CD14-positive monocyte (primary cell): ENCODE measurements at places on chromosomes 5 and 9.
A peak's percentile ranks its signal among the peaks of the same experiment; 100 is the strongest.

GRCh38 chr5:57067597-57067924 is 106.3 kb upstream of the GPBP1 start:
- no peak for DNase-seq

GRCh38 chr9:130172858-130173665 is 858 bp downstream of the NCS1 start:
- DNase-seq, result peak; percentile 36

DNA sequence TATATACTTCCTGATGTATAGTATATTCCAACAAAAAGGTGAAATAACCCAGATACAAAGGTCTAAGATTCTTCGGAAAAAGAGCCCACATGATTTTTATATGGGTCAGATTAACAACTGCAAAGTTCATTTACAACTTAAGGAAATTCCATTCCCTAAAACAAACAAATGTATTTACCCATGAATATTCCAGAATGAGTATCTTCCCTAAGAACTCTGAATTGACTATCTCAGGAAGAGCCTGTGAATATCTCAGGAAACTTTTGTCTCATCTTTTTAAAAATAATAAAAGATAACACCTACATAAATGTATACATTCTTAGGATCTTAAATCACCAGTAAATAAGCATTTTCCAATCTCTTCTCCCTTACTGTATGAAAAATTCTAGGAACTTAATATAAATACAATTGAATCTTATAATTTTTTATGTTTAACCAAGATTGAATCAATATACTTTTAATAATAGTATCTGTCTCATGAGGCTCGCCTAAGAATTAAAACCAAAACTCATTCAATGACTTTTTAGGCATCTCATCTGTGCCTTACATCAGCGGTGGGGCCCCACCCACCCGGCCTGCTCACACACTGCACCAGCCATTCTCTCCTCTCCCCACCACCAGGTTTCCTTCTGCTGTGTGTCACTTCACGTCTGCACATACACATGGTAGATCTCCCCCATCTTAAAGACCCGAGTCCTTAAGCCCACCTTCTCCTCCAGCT is 78.1 kb downstream of the RAPGEF1 start:
- DNase-seq, result no peak

DNA sequence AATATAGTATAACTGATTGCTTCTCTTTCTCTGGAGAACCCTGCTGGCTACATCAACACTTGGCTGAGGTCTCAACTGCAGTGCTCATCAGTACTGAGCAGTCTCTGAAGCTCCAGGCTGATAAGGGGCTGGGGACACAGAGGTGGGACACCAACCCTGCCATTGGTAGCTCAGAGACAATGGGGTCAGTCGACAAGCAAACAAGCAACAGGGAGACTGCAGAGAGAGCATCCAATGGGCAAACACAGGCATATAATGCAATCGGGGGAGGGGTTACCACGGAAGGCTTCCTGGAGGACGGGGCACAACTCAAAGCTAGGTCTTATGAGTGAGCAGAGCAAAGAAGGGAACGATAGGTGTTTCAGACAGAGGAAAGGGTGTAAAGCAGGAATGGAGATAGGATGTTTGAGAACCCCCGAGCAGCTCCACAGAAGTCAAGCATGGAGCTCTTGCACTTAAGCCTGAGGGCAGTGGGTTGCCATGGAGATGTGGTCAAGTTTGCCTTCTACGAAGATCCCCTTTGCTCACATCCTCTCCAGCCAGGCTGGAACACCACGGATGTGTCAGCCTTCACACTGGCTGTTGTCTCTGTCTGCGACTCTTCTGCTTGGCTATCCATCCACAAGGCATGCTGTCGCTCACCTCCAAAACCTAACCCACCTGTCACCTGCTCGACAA is 21.5 kb upstream of the AKNA start:
- DNase-seq, result peak; percentile 55

DNA sequence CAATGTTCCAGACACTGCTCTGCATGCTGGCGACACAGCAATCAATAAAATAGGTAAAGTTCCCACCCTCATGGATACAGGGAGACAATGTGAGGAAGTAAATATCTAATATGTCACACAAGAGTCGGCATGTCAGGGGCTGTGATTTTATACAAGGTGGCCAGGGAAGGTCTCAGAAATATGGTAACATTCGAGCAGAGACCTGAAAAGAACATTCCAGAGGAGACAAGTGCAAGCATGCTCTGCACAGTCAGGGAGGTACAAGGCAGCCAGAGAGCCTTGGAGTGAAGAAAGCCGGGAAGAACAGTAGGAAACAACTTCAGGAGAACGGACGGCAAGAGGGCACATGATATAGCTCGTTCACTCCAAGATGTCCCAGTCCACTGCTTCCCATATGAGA is 89.2 kb upstream of the ZNF462 start:
- DNase-seq, result no peak

- peak; percentile 36 for DNase-seq
These were observed 138.7 kb downstream of the RAPGEF6 start for GRCh38 chr5:131496400-131496713.

GRCh38 chr9:119044806-119045205 is 324.4 kb downstream of the BRINP1 start:
- DNase-seq, result no peak

DNA sequence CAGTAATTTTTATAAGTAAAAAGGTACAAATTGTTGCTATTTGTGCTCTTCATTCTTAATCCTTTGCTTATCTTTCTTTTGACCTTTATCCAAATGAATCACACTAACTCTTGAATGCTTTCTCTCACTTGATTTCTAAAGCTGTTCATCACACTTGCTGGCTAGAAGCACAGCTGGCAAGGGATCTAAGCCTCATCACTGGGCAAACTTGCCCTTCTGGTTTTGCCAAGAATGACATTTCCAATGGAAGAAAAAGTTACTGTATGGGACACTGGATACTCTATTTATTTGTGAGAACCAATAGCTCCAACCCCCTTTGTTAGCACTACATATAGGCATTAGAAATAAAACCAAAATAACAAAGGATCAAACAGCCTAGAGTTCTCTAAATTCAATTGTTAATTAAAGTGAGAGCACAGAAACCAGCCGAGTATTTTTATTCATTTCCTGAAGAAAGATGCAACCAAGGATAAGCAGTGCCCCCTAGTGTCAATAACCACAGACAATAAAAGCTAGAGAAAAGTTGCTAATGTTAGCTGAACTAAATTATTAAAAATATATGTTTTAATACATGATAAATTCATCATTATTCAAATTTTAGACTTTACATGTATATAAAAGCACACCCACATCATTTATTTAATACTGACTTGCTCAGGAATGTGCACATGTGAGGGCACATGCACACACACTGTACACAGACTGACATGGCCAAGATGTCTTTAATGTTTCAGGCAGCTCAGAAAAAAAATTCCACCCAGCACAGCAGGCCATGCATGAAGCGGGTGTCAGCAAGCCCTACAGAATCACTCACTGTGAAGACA is 59.8 kb upstream of the POU5F2 start:
- DNase-seq, result peak; percentile 9

DNA sequence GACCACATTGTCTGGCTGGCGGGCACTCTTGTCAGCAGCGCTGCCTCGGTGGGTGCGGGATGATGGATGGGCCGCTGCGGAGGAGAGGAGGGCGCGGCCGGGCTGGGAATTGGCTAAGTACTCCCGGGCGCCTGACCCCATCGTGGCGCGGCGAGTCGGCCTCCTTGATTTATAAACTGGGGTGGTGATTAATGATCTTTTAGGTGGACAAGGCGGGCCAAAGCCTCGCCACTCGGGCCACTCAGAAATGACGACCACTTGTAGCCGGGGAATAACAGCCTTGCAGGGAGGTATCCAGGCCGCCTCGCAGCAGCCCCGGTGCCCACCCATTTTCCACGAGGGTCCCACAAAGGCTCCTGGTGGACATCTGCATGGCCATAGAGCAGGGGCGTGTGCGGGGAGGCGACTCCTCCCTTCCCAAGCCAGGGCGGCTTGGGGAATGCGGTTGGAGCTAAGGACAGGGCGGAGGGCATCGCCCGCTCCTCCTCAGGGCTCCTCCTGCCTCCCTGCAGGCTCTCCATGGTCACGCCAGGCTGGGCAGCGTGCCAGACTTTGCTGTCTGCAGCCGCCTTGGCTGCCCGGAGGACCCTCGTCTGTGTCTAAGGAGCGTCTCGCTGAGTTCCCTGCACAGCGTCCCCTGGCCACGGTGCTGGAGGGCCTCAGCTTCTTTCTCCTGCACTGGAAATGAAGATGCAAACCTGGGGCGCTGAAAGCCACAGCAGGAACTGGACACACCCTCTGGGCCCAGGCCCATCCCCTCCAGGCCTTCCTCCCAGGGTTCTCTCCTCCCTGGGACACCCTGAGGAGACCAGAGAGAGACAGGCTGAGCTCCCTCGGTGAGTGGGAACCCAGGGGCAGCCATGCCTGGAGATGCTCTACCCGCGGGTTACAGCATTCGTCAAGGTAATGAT is 287.4 kb upstream of the IRX4 start:
- DNase-seq, result no peak

- DNase-seq, result no peak
These were observed 4.3 kb upstream of the IL17B start for GRCh38 chr5:149383399-149383798.

GRCh38 chr5:175531361-175531760 is 53.0 kb downstream of the SFXN1 start:
- no peak for DNase-seq

GRCh38 chr9:117276444-117276843 is 138.4 kb downstream of the ASTN2 start:
- DNase-seq, result no peak

DNA sequence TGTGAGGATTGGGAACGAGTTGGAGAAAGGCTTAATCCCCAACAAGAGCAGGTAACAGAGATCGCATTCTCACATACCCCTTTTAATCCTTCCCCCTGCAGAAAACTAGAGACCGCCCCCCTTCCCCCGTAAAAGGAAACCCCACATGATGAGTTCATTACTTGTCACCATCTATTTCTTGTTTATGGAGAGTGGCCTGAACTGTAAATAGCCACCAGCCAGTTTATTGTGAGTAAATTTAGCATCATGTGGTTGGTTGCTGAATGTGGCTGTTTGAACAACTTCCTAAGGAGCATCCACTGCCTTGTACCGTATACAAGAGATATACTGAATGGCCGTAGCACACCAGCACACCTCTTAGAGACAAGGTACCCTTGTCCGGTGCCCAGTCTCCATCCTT is 62.1 kb downstream of the TJP2 start:
- DNase-seq, result no peak

DNA sequence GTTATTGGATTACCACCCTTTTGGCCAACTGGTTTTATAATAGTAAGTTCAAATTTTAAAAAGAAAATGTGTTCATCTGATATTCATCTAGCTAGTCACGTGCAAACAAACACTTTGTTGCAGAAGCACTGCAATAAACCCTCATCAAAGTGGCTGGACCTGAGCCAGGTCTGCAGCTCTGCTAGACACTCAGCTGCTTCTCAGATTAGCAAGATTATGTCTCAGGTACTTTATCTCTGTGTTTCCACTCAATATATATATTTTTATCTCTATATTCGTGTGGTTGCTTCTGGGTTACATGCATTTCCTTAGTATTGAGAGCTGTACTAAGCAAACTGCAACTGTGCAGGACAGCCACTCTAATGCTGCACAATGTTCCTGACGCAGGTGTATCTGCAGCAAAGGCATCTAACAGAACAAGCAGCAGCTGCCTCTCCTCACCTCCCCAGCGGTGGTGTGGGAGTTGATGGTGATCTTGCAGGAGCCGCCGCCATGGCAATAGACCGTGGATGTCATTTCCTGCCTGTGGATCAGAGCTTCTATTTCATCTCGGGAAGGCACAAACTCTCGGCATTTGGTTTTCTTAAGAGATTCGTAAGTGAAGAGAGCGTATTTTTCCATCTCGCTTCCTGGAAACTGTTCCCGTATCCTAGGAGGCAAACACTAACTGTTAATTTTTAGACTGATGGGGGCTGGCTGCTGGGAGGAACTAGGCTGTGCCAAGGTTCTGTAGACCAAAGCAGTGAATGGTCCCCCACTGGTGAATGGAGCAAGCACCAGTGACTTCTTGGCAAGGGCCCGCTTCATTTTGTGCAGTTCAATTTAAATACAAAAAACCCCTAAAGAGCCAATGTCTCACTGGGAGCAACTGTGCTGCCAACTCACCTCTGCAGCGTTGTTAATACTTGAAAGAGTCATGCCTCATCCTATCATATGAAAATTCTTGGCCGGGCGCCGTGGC is 56.7 kb upstream of the RETREG1 start:
- no peak for DNase-seq

- DNase-seq, result peak; percentile 28
These were observed 47.4 kb downstream of the P4HA2 start for GRCh38 chr5:132180134-132180745.

DNA sequence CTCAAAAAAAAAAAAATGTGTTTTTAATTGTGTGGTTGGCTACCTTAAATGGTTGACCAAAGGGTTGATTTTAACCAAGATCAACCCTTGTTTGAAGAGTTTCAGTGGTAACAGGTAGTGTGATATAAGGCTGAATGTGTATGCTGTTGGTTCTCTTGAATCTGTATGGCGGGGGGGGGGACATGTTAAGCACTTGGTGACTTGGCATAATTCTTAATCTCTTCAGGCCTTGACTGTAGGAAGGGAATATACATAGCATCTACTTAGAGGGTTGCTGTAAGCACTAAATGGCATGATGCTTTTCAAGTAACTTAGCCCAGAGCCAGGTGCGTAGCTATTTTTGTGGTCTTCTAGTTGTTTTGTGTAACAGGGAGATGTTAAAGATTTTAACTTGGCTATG is 5.6 kb upstream of the SPRY4 start:
- DNase-seq, result no peak

DNA sequence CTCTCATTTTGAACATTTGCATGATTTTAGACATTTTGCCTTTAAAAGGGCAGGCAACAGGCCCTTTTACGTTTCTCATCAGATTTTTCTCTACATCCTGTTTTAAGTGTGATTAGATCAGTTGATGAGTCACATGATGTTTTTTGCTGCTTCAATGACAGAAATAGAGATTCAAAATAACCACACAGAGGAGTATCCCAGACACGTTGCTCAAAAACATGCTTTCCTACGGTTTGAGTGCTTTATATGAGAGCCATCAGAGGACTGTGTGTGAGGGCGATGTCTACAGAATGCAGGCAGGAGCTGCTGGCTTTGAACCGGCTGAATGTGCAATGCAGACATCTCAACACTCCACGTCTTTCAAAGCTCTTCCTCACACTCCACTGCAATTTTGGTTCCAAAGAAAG is 42.1 kb downstream of the OTULIN start:
- DNase-seq, result no peak

DNA sequence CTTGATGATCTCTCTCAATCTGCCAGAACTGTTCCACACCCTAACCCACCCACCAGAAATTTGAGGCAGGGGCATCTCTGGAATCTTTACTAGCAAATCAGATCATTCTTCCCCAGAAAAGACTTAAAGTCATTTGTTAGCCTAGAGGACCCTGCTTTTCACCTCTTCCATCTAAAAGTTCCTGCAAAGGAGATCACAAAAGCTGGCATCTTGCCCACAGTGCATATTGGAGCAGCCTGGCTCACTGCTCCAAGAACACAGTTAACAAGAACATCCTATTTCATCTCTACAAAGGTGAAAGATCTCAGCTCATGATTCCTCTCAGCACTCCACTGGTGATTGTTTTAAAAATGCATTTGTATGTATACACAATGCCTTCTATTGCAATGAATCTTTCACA is 36.3 kb downstream of the GABRP start:
- no peak for DNase-seq
